ENCODE measurements at places on chromosomes 7 and 10.

DNA sequence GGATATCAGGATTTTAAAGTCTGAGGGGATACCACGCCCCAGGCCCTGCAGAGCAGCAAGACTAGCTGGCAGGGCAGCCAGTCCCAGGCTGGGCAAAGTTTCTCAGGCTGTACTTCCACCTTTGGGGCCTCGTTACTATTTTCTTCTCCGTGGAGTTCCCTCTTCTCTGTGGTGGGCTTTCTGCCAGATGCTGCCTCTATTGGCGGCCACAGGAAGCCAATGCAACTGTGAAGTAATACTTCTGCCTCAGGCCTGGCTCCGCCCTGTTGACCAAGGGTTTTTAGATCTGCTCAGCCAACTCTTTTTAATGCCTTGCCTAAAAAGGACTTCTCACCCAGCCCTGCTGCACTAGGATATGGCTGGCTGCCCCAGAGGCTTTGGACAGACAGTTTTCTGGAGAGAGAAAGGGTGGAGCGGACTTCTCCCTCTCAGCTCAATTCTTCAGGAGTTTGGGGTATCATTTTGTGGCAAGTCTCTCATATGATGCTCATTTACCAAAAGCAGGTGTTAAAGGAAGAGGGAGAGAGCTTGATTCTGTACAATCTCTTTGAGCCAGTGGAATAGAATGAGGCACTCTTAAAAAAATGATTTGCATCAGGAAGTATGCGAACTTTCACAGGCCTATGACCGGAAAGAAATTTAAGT lies 67.4 kb downstream of the HHEX start:
- peak; percentile 86 for DNase-seq

- no peak for DNase-seq
These were observed 10.3 kb downstream of the SEC31B start for GRCh38 chr10:100509241-100509840.

DNA sequence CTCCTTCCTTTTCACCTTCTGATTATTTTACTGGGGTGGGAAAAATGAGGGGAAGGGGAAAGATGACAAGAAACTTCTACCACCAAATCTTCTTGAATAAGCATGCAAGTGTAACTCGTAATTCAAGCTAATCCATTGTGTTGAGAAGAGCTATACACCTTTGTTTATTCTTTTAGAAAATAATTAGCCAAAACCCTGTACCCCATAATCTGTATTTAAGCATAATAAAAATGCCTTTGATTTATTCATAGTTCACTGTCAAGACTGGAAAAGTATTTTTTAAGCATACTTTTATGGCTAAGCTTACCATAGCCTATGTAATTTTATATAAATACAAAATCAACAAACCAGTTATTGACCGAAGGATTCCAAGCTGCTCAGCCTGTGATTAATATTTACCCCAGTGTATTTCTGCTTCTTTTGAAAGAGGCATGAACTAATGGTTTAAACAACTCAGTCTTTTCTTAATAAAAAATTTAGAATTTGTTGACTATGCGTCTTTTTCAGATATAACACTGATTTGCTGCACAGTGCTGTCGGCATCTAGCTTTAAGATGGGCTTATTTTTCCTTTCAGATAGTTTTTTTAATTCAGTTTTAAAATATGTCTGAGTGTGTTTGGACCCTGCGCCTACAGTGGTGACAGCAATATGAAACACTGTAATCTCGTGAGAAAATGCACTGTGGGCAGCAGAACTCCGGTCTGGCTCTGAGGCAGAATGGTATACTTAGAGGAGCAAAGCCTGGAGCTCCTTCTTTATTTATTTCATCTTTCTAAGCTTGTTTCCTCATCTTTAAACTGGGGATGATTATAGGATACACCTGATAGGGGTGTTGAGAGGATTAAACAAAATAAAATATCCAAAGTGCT lies 238.8 kb upstream of the LRGUK start:
- no peak for DNase-seq

- no peak for DNase-seq
These were observed 44.3 kb downstream of the AHR start for GRCh38 chr7:17342756-17343155.

DNA sequence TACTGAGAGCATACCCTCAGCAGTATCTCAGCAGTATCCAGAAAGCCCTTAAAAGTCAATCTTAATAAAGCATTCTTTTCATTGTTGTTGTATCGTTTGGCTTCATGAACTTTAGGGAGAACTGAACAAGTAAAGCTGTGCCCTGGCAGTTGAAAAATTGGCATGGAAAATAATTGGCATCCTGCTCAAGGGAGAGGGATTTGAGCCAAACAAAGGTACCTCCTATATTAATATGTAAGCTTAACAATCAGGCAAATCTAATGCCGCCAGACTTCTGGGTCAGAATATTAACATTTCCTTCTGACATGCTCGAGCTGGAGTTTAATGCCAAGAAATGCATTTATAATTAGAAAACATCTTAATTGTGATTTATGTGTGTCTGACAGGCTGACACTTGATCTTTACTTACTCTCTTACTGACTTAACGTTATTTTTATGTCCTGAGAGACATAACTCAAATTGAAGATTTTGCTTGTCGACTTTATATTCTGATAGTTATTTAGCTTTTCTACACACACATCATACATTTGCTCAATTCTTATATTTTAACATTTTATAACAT lies 42.1 kb upstream of the PCDH15 start:
- no peak for DNase-seq

- no peak for DNase-seq
These were observed 465.0 kb upstream of the KLF6 start for GRCh38 chr10:4249841-4250586.

GRCh38 chr10:114623661-114624294 lies 34.3 kb downstream of the ABLIM1 start:
- DNase-seq: no peak

- DNase-seq: no peak
These were observed 3.8 kb upstream of the DDX50 start for GRCh38 chr10:68897336-68897741.

DNA sequence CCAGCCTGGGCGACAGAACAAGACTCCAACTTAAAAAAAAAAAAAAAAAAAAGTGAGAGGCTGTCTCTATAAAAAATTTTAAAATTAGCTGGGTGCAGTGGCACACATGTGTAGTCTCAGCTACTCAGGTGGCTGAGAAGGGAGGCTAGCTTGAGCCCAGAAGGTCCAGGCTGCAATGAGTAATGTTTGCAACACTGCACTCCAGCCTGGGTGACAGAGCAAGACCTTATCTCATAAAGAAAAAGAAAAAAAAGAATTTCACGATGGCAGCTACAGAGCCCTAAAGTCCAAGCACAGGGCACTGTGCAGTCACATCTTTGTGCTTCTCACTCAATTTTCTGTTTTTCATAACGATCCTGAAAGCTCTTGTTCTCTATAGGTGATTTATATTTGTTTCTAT lies 209.5 kb upstream of the KCTD7 start:
- DNase-seq: no peak

DNA sequence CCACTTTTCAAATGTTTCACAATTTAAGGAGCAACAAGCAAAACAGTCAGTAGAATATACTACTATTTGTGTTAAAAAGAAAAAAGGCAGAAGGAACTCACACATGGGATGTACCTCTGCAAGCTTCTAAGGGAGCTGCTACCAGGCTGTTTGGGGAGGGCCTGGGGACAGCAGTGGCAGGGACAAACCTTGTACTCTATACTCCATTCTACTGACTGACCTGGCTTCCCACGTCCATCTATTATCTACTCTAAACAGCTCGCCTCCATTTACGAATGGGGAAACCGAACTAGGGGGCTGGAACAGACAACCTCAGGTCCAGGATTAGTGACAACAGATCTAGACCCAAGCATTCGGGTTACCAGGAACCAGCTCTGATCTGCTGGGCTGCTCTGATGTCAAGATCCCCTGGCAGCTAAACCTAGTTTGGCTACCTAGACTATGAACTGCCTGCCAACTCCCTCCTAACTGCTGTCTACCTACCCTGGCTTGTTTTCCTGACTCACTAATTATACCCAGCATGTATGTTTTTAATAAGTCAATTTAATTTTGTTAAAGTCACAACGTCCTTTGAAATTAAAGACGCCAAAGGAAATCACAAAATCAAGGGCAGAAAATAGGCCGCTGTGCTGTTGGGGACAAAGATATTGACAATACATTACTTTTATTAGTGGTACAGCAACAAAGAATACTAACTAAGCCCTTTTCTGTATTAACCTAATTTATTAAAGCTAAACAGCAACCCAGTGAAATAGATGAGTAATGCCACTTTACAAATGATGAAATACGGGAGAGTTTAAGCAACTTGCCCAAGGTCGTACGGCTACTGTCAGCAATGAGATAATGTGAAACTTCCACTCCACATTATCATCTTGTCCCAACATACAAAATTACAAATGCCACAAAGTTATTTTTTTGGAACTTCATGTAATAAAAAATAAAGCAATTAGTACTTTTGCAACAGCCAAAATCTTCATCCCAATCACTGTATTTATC lies 5.3 kb downstream of the PSAP start:
- DNase-seq: no peak

DNA sequence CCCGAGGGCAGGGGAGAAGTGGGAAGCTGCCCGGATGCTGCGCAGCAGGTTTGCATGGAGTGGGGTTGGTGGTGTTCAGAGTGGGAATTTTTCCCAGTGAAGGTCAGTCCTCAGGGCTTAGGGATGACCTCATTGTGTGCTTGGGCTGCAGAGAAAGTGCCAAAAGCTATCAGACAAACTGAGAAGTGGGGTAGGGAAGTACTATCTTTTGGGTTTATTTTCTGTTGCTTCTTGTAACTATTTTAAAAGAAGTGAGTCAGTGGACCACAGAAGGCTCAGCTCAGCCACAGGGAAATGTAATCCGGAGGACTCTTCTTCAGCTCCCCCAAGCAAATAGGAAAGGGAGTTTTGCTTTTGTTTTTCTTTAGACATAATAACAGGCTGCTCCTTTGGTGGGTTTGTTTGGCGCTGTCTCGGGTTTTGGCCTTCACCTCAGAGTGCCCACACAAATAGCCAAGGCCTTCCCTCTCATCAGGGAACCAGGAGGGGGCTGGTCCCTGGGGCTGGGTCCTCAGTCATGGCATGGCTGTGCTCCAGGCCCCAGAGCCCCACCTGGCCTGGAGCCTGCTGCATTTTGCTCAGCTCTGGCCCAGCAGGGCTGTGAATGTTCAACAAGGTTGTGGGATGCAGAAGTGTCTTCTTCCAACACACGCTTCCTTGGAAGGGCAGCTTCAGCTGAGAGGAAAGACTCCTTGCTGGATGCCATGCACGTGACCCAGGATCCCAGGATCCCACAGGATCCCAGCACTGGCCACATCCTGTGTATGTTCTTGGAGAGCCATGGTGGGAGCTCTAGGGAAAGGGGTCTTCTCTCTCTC lies 5.4 kb upstream of the FAM170B start:
- DNase-seq: no peak

- no peak for DNase-seq
These were observed 4.5 kb upstream of the TRAPPC14 start for GRCh38 chr7:100163006-100163531.

DNA sequence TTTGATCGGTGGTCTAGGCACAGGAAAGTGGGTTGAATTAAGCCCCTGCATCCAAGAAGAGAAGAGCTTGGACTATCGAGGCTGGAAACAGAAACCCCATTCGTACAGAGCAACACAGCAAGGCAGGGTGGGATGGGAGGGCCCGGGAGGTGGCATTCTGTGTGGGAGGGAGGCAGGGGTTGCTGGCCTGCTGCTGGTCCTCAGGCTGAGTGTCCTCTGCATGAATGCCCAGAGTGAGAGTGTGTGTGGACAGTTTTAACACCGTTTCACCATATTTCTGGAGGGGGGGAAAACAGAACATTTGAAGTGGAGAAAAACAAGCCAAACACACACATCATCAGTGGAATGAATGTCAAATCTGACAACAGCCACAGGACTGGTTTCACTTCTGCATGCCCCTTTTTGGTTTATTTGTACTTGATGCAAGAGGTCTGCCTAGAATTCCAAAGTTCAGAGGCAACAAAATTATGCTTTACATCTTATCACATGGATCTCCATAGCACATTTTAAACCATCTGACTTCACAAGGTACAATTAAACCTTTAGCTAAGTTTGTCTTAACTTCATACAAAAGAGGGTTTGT lies 11.1 kb upstream of the ENO4 start:
- no peak for DNase-seq

DNA sequence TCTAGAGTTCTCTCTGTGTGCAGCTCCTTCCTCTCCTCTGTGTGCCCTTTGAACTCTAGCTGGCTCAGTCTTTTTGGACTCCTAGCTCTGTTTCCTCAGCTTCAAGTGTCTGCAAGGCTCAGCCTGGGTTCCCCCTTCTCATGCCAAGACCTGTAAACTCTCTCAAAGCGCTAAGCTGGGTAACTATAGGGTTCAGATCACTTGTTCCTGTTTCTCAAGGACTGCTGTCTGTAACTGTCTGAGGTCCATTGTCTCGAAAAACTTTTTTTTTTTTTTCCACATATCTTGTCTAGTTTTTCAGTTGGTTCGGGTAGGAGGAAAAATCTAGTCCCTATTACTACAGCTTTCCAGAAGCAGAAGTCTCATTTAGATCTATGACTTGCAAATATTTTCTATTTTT lies 46.6 kb upstream of the PPP1R17 start:
- DNase-seq: no peak

GRCh38 chr7:22049766-22050500 lies 104.2 kb upstream of the CDCA7L start:
- DNase-seq: no peak

GRCh38 chr7:27709137-27710075 lies 30.6 kb upstream of the TAX1BP1 start:
- DNase-seq: no peak

GRCh38 chr10:62382831-62383230 lies 8.7 kb downstream of the ZNF365 start:
- no peak for DNase-seq

DNA sequence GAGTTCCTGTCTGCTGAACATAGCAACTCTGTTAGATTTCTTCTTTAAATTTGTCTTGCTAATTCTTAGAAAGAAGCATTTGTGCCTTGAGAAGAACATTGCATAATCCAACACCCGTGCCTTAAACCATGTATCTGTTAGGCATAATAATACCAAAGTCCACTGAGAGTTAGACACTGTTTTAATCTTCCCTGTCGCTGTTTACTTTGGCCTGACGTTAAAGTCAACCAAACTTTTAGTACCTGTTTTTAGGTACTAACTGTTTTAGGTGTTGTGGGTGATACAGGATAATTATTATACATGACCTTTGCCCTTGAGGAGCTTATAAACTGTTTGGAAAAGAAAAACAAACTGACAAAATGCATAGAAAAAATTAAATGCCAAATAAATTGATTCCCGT lies 43.6 kb downstream of the KLHDC10 start:
- DNase-seq: no peak

DNA sequence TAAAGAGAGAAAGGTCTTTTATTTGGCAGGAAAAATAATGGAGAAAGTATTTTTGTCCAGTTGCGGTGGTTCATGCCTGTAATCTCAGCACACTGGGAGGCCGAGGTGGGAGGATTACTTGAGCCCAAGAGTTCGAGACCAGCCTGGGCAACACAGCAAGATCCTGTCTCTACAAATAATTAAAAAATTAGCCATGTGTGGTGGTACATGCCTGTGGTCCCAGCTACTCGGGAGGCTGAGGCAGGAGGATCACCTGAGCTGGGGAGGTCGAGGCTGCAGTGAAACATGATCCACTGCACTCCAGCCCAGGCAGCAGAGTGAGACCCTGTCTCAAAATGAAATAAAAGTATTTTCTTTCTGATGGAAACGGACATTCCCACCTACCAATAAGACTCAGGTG lies 77.8 kb upstream of the MKRN1 start:
- no peak for DNase-seq
